Uterine smooth muscle cell (primary cell): ENCODE measurements at places on chromosomes 7 and 10. TPM values are rescaled to one million over a fixed set of nuclear protein-coding genes. Genes with fewer than 3 reads are reported as not detected.

PRKG1 gene
- total RNA-seq = 26.3 and 38.7 TPM in 2 replicates

SFTPA1 gene
- total RNA-seq = under 0.01 TPM in 1 of 2 replicates, not detected in the other

ZNF117 gene
- 3.9 and 5.0 TPM in 2 replicates for total RNA-seq

DOCK1 gene
- 72.8 and 85.2 TPM in 2 replicates for total RNA-seq

GRID2IP gene
- not detected in 2 replicates for total RNA-seq

AGAP9 gene
- 2.6 and 4.0 TPM in 2 replicates for total RNA-seq

ZNF862 gene
- 7.4 and 8.9 TPM in 2 replicates for total RNA-seq

LBX1 gene
- total RNA-seq = not detected in 2 replicates
